GM23338 (cell line): ENCODE measurements at places on chromosomes 11 and 22. TPM values are rescaled to one million over a fixed set of nuclear protein-coding genes. Genes with fewer than 3 reads are reported as not detected.
A peak's percentile ranks its signal among the peaks of the same experiment; 100 is the strongest.

DNA sequence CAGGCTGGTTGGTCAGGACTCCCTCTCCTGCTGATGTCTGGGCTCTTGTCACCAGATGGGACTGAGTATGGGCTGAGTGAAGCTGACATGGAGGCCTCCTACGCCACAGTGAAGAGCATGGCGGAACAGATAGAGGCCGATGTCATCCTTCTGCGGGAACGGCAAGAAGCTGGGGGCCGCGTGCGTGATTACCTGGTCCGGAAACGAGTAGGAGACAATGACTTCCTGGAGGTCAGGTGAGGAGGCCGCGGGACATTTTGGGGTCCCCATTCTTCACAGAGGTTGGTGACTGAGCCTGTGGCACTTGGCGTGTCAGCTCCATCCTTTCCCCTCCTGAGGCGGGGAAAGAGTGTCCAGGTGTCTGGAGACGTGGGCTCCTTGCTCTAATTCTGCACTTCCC, 10.1 kb downstream of the GTPBP1 start:
- no peak for DNase-seq

Gene FDXACB1
- polyA plus RNA-seq = 1.6 TPM in 2 replicates

DNA sequence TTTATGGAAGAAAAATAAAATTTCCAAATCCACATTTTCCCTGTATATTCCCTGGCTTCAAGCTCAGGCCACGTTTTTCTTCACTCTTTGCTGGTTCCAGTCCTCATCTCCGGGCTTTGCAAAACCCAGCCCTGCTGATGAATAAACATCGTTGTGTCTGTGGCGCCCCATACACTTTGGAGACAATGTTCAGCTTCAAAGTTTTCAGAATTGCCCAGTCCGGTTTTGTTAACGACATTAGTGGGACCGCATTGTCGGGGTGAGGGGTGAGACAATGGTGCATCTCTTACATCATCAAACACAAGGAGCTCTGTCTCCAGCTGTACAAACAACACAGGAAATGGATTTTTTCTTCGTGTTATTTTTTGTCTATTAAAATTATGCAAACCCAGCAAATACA, 53.4 kb upstream of the HTATIP2 start:
- DNase-seq = no peak

Gene OR52A1
- 0.73 and 0.82 TPM in 2 replicates for polyA plus RNA-seq

Gene POU2AF2
- not detected in 2 replicates for polyA plus RNA-seq

DNA sequence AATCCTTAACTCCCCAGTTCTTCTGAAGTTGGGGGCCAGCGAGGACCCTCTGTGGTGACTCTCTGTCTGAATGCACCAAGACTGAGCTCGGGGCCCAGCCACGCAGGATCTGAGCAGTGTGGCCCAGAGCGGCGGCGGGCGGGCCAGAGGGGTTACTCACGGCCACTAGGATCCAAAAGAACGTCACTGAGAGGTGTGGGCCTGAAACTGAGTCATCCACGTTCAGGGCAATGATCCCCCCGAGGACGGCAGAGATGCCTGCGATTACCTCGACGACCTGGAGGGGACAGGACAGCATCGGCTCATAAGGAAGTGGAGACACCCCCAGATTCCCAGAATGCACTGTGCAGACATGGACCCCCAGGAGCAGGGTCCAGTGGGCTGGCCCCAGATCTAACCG, 11.2 kb downstream of the MLC1 start:
- DNase-seq = peak; percentile 57

- peak; percentile 38 for DNase-seq
Measured at GRCh38 chr11:7514099-7514591, 346 bp downstream of the PPFIBP2 start.

DNA sequence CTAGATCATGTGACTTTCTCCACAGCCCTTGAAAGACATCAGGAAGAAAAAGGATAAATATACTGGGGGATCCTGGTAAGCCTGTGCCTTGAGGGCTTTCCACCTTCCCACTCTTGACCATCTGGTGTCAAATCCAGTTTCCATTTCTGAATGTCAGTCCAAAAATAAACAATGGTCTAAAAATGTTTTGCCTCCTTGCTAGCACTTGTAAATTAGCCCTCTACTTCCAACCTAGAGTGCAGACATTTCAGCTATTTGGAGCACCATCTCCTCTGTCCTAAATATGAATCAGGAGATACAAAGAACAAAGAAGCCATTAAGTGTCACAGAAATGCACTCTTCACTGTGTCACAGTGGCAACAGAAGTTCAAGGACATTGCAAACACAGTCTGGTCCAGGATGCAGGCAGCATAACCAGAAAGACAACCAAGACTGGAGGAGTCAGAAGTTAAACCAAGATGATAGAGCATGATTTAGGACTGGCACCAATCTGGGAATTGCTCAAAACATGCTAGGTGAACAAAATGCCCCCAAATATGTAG, 88.1 kb downstream of the CCDC34 start:
- DNase-seq = no peak

DNA sequence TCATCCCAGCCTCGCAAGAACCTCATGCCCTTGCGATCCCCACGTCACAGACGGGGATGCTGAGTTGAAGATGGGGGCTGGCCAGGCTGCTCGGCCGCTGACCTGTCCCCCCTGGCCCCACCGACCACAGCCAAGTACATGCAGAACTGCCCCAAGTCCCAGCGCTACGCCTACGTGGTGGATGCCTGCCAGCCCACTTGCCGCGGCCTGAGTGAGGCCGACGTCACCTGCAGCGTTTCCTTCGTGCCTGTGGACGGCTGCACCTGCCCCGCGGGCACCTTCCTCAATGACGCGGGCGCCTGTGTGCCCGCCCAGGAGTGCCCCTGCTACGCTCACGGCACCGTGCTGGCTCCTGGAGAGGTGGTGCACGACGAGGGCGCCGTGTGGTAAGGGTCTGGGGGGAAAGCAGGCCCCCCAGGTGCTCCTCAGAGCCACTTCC, 10.0 kb downstream of the MUC5B start:
- DNase-seq = no peak

DNA sequence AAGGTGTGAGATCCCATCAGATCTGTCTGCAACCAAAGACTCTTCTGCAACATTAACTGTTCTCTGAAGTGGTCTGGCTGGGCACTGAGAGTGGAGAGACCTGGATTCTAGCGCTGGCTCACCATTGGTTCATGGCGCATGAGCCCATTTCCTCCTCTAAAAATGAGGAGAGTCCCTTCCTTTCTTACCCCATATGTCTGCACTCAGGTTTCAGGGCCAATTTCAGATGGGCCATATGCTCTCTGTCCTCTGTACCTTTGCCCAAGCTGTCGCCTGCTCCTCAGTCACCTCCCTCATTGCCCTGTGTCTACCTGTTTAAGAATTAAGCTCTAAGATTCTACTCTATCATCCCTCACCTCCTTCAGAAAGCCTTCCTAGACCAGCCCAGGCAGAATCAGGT, 484.7 kb downstream of the INSC start:
- no peak for DNase-seq

DNA sequence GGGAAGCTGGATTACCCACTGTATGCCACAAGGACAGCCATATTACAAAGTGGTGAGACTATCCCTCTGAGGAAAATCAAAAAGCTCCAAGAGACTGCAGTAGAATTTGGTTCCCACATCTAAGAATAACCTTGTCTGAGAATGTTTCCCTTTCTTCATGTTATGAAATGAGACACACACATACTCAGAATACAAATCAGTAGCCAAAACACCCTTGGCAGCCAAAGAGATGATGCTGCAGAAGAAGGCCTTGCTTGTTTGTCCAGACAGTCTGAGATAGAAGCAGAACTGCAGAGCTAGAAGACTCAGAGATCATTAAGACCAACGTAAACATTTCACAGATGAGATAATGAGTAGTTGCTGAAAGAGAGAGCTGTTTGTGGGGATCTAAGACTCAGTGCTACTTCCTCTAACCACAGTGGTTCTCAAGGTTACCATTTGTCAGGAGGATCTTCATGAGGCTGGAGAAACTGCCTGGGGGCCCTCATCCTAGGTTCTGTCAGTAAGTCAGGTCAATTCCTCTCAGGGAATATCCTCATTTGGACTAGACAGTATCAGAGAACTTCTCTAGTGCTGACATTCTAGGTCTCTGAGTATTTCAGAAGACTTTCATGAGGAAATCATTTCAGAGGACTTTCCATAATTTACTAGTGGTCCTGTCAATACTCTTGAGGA, 38.9 kb downstream of the RELT start:
- no peak for DNase-seq

GRCh38 chr11:13054278-13054677, 45.2 kb downstream of the RASSF10 start:
- no peak for DNase-seq

Gene PHOX2A
- polyA plus RNA-seq = 0.23 and 0.31 TPM in 2 replicates
